NCI-H1417 treated with DMSO at 0.1 percent for 48 hours (cell line): ENCODE measurements at places on chromosomes 7 and 10.
A peak's percentile ranks its signal among the peaks of the same experiment; 100 is the strongest.

- no peak for DNase-seq
Observed at GRCh38 chr10:32445036-32445435, 904 bp upstream of the CCDC7 start.

DNA sequence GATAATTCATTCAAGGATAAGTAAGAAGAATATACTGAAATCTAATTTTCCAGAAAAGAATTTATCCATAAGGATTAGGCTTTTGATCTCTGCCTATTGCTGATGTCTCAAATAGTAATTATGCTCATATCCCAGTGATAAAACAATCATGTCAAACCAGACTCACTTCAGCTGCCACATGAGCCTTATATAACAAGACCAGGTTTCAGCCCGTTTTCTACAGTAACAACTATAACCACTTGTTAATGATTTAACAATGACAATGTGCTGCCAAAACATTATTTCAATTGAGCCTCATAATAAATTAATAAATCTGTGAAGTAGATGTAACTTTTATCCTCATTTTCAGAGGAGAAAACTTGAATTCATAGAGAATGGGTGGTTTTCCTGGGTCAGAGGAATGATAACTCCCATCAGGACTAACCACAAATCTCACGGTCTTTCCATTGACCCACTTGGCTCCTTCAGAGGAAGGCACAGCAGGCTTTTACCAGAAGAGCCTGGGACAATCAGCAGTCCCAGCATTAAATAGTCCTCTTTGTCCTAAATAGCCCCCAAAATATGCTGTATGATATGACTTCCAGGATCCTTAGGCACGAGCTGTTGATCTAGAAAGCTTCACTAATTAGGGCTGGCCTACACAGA is 42.5 kb upstream of the SLIT1 start:
- DNase-seq = no peak

DNA sequence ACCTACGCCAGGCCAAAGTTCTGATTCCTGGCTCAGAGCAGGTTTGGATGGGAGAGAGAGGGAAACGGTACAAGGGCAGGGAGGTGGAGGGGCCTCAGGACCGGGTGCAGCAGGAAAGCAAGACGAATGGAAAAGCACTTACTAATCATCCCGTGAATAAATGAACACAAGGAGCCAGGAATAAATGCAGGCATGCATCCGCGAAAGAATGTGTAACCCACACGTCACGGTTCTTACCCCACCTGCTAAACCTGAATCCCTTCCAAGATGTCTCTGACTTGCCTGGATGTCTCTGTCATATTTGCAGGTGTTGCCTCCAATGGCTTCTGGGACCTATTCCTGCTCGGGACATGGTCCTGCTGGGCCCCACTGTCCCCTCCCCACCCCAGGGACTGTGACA is 335.2 kb upstream of the RNF32 start:
- no peak for DNase-seq

DNA sequence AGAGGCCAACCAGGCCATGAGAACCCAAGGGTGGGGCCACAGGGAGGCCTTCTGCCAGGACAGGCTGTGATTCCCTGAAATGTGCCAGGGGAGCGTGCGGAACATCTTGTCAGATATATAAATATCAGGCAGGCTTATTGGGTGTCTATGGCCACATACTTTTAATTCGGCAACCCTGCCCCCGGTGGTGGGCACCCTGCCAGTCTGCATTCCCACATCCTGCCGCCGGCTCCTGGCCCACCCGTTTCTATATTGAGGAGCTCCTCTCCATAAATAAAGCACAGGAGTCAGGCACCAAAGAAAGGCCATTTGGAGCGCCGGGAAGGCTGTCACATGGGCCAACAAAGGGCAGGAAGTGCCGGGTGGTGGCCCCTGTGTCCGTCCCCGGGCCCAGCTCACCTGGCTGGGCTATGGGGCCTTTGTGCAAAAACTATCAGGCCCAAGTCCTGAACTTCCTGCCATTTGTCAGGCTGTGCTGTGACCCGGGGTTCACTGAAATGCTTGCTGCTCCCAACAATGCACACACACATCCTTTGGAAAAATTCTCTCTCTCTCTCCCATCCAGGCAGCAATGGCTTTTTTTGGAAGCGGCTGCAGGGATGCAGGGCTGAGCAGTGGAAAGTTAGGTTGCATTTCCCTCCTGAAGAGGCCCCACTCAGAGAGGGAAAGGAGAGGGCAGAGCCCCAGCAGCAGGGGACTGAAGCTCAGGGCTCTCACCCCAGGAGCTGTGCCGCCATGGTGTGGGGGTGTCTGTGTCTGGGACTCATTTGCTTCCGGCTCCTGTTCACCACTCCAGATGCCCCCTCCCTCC is 25.0 kb upstream of the PODXL start:
- no peak for DNase-seq

DNA sequence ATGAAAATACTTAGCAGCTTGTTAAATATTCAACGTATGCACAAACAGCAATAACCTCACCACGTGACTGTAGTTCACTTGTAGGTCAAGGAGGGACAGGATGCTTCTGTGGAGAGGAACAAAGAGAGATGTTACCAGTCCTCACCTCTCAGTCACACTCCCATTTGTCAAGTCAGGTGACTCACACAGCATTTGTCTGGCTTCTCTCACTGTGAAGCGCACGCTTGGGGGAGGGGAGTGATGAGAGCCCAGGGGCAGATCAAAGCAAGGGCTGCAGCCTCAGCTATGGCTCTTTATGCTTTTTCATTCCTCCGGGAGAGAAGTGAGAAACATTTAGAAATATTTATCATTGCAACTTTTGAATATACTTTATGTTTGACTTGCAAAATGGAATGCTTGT is 2.9 kb upstream of the RBM20 start:
- no peak for DNase-seq

DNA sequence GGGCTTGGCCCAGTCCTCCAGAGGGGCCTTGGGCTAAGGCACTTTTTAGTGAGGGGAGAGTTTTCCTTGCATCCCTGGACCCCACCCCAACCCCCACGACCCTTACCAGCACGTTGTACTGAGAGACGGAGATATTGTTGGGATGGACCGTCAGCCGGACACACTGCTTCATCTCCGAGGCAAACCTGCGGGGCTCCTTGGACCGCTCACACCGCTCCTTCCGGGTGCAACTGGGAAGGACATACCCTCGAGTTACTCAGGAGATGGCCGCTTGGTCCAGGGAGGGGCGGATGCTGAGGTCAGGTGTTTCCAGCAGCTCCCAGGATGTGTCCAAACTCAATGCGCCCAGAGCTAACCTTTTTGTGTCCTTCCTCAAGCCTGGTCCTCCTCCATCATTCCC is 348.0 kb downstream of the PLXNA4 start:
- DNase-seq = no peak

DNA sequence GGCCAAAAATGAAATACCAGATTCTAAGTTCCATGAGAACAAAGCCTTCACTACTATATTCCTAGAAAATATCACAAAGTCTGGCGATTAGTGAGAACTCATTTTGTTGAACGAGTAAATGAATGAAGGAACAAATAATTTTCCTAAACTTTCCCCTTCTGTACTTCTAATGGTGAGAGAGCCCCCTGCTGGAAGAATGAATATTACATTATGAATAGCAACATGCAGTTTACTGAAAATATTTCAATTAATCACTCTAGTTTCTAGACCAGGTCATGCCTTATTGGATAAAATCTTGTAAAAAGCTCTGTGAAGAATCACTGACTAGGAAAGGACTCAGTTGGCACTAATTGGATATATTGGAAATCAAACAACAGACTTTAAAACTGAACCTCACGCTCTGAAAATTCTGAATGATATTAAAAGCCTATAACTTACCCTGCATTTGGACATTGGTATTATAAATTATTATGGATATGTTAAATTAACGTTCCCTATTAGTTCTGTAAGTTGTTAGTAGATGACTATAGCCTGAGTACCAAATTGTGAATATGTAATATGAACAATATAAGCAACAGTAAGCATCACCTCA is 32.4 kb upstream of the MTPN start:
- peak; percentile 63 for DNase-seq

GRCh38 chr10:59372543-59372942 is 10.2 kb upstream of the FAM13C start:
- no peak for DNase-seq

DNA sequence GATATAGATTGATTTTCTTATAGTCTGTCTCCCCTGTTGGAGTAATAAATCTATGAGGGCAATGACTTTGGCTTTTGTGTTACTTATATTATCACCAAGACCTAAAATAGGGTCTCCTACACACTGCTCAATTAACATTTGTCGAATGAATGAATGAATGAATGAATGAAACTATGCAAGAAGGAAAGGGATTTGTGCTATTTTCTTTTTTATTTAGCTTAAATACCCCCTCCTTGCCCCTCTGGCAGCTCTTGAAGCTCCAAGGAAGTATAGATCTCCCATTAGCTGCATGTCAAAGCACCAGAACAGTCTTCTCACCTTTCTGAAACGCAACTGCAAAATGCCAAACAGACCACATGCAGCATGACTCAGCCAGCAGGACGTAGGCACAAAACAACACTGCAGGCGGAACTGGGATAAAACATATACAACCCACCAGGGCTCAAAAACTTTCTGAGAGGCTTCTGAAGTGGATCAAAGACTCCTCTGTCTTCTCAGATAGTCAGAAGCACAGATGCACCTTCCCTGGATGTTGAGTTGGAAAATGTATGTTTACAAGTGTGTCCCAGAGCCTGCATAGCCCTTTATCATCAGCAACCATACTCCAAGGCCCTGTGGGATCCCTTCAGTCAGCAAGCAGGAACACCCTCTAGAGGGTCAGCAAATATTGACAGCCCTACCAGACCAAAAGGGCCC is 187.8 kb downstream of the NPSR1 start:
- DNase-seq = no peak

DNA sequence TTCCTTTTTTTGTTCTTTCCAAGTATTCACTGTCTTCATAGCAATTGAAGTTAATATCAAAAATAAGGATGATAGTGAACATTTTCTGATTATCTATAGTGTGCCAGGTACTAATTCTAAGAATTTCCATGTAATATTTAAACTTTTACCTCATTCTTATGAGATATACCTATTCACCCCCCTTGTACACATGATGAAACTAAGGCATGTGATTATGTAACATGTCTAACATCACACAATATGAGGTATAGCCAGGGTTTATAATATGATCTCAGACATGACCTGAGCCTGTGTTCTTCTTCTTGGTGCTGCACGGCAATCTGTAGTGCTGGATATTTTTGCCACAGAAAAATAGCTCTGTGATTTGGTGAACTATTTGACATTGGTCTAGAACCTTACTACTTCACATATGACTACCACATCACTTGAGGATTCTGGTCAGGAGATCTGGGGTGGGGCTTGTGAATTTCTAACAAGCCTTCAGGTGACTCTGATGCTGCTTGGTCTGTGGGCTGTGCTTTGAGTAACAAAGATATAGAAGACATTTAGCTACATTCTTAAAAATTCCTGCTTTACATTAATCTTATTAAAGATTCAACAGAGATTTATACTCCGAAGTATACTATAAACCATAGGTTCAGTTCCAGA is 79.1 kb downstream of the TRIM24 start:
- no peak for DNase-seq

GRCh38 chr10:111139567-111139966 is 62.7 kb downstream of the ADRA2A start:
- no peak for DNase-seq

DNA sequence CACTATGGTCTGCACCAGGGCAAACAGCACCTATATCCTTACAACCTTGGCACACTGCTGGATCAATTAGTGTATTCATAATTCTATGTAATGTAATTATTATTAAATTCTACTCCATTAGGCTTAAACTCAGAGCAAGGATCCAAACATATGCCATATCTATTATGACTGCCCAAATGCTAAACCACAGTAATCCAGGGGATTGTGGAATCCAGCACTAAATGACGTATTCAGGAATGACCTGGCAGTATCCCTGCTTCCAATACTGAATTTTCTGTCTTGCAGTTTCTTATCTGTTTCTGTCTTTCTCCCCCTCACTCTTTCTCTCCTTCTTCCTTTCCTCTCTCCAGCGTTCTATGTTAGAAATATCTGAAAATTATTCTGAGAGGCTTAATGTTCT is 16.5 kb upstream of the UBE2D1 start:
- DNase-seq = no peak

GRCh38 chr7:65750511-65751344 is 122.1 kb upstream of the VKORC1L1 start:
- DNase-seq = peak; percentile 78

- no peak for DNase-seq
Observed at GRCh38 chr10:122567056-122567660, 6.6 kb downstream of the DMBT1 start.

DNA sequence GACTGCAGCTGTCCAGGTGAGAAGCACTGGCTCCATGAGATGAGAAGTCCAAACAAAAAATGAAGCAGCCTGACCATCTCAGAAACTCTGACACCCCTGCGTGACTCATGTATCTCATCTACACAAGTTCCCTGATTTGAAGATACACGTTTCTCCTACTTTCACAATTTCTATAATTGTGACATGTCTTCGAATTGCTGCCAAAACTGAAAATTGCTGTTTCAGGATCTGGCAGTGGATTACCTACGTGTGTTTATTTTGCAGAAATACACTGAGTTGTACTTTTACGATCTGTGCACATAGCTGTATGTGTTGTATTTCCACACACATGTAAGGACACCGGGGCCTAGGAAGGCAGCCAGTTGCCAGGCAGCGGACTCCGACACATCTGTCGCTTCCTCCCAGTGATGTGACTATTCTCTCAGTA is 53.2 kb downstream of the LARP4B start:
- DNase-seq = no peak

GRCh38 chr10:88289342-88289741 is 293.8 kb downstream of the RNLS start:
- no peak for DNase-seq

DNA sequence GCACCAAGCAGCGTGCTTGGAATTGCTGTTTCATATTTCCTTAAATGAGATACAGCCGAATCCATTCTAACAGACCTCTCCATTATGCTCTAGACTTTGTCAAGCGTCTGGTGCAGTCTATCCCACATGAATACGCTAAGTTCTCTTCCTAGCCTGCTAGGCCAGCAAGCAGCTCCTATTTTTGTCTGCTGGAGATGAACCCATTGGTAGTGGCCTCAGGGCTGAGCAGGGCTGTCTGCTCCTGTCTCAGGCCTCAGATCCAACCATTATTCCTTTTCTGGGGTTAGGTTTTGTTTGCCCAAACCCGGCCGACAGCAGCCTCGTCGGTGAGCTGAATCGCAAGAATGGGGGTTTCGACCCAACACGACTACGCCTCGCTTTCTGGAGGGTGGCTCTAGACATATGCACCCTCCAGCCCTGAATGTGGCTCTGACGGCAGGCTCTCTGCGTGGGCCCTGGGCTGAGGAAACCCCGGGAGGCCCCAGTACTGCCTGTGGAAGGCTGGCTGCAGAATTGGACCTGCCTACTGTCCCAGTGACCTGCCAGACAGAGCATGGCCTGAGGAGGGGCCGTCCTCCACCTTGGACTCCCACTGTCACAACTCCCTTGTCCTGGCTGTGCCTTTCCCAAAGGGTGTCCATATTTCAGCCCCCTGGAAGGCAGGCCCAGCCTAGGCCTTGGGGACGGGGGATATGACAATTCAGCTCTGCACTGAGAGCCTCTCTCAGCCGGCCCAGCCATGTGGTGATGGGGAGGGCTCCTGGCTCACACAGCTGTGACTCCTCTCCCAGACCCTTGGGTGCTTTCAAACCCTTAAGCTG is 267.9 kb upstream of the TCERG1L start:
- no peak for DNase-seq
